ENCODE measurements at places on chromosomes 2 and 18.

DNA sequence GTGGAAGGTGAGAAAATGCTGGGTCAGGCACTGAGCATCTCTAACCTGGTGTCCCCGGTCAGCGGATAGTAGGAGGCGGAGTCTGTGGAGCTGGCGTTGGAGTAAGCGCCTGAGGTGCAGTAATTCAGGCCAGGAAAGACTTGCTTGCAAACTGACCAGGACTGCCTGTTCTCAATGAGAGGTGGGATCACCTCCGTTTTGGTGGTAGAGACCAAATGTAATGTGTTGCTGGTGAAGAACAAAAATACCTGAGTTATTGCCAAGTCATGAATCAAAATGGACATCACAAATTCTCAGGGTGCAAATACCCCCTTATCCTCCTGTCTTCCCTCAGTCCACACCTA is 24.2 kb downstream of the APOB start:
- no peak for DNase-seq

- DNase-seq: no peak
Measured at GRCh38 chr18:11844436-11844835, 6.8 kb upstream of the CHMP1B start.

DNA sequence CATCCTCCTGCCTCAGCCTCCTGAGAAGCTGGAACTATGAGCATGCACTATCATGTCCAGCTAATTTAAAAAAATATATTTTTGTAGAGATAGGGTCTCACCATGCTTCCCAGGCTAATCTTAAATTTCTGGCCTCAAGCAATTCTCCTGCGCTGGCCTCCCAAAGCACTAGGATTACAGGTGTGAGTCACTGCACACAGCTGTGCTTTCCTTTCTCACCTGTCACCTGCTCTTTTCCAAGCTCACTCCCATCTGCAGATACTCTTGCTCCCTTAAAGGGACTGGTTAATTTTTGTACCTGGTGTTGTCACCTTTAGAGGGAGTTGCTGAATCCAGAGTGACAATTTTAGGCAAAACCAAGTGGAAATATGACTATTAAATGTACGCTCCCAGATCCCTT is 178.2 kb downstream of the LOXHD1 start:
- DNase-seq: no peak

GRCh38 chr2:152506843-152507242 is 171.9 kb downstream of the FMNL2 start:
- DNase-seq: no peak
